CD4-positive, alpha-beta memory T cell (primary cell): ENCODE measurements at places on chromosomes 1 and 21. TPM values are rescaled to one million over a fixed set of nuclear protein-coding genes. Genes with fewer than 3 reads are reported as not detected.
A peak's percentile ranks its signal among the peaks of the same experiment; 100 is the strongest.

DNA sequence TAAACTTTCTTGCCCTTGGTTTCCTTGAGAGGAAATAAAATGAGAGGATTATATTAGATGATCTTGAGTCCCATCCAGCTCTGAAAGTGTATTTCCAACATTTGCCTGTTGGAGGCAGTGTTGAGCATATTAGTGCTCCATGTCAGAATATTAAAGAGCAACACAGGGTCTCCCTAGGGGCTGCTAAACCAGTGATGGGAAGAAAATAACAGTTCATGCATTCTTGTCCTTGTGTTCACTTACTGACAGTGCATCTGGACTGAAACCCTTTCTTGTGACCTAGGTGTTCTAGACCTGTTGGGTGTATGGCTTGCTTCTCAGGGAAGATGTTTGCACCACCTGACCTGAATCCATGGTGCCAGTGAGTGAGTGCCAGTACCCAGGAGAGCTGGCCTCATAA, 124.7 kb upstream of the KIAA0040 start:
- H3K4me3 ChIP-seq: no peak overlapping the region
- no peak overlapping the region for H3K27ac ChIP-seq
- peaks cover 5% of the 10 kb centered on the region for H3K4me1 ChIP-seq
- H3K27me3 ChIP-seq: peaks cover 6% of the 10 kb centered on the region
- H3K36me3 ChIP-seq: no peaks in the 10 kb centered on the region

DNA sequence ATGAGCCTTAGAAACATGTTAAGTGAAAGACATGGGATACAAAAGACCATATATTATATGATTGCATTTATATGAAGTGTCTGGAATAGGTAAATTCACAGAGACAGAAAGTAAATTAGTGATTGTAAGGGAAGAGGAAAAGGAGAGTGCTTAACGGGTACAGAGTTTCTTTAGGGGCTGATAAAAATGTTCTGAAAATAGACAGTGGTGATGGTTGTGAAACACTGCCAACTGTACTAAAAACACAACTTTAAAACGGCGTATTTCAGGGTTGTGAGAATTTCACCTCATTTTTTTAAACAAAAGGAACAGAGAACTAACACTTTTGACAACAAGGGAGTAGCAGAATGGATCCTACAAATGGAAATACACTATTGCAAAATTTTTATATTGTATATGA, 13.4 kb downstream of the COP1 start:
- no peaks in the 10 kb centered on the region for H3K36me3 ChIP-seq
- H3K4me3 ChIP-seq: no peak overlapping the region
- H3K27me3 ChIP-seq: no peaks in the 10 kb centered on the region
- DNase-seq: no peak
- no peak overlapping the region for H3K27ac ChIP-seq

Gene KLHDC7A
- total RNA-seq: not detected

Gene ZNF683
- total RNA-seq: not detected

DNA sequence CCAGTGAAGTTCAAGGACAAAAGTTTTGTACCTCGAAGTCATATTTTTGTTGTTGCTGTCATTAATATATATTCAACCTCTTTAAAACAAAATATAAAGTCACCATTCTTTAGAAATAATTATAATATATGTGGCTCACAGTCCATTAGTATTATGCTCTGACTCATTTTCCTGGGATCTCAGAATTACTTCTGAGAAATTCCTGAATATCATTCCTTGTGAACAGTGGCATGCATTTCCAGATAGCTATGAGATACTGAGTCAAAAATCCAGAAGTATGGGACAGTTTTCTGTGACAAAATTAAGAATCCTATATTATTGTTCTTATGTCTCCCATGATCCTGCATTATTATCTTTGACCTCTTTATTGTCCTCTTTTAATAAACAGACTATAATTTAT, 13.8 kb upstream of the RGS21 start:
- no peaks in the 10 kb centered on the region for H3K27me3 ChIP-seq
- H3K4me1 ChIP-seq: no peaks in the 10 kb centered on the region
- H3K4me3 ChIP-seq: no peak overlapping the region
- H3K36me3 ChIP-seq: no peaks in the 10 kb centered on the region
- H3K27ac ChIP-seq: no peak overlapping the region

Gene DNALI1
- not detected for total RNA-seq

GRCh38 chr1:203351037-203351625, at the start of gene FMOD:
Gene FMOD (minus strand): TSS chr1:203351122. CDS start chr1:203348270, 2,852 bp downstream.
- no peak within 1 kb of the TSS for H3K4me3 ChIP-seq
- no peaks in the 10 kb centered on the region for H3K4me1 ChIP-seq
- DNase-seq: no peak
- no peaks in the 10 kb centered on the region for H3K27me3 ChIP-seq
- no peak within 1 kb of the TSS for H3K27ac ChIP-seq
- H3K36me3 ChIP-seq: no peaks in the 10 kb centered on the region

- H3K27me3 ChIP-seq: no peaks in the 10 kb centered on the region
- H3K36me3 ChIP-seq: no peaks in the 10 kb centered on the region
- no peaks in the 10 kb centered on the region for H3K4me1 ChIP-seq
- H3K4me3 ChIP-seq: no peak overlapping the region
- no peak for DNase-seq
- H3K27ac ChIP-seq: no peak overlapping the region
Observed at GRCh38 chr1:215599418-215600074, 32.4 kb downstream of the KCTD3 start.

GRCh38 chr1:5907386-5907785, 84.8 kb downstream of the NPHP4 start:
- H3K27me3 ChIP-seq: no peaks in the 10 kb centered on the region
- DNase-seq: no peak
- no peak overlapping the region for H3K27ac ChIP-seq
- H3K4me1 ChIP-seq: no peaks in the 10 kb centered on the region
- H3K36me3 ChIP-seq: no peaks in the 10 kb centered on the region

Gene AMY1C
- total RNA-seq: not detected

Gene KRTAP12-2
- not detected for total RNA-seq

Gene FRRS1
- 0.33 TPM for total RNA-seq

Gene CYP4X1
- total RNA-seq: not detected

GRCh38 chr1:195376190-195376589, 1232.0 kb downstream of the KCNT2 start:
- H3K4me3 ChIP-seq: no peak overlapping the region
- H3K27ac ChIP-seq: no peak overlapping the region
- no peaks in the 10 kb centered on the region for H3K36me3 ChIP-seq
- H3K4me1 ChIP-seq: no peaks in the 10 kb centered on the region
- no peak for DNase-seq

Gene FCRL1
- total RNA-seq: not detected

DNA sequence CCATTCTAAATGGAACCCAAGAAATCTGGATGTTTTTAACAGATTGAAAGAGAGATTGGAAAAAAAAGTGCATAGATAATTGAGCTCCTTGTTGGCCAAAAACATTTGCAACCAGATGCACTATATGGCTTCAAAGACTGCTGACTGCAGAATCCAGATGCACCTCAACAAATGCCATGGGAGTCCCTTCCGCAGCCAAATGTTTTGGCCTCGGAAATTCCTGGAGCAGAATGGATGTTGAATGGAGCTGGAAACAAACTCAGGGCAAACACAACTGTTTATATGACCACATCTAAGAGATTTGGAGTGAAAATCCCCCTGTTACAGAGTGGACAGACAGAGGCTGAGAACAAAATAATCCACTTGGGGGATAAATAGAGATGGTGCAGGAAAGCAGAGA, 285.0 kb upstream of the NFIA start:
- H3K4me3 ChIP-seq: no peak overlapping the region
- no peak for DNase-seq
- no peaks in the 10 kb centered on the region for H3K36me3 ChIP-seq
- no peaks in the 10 kb centered on the region for H3K27me3 ChIP-seq
- no peak overlapping the region for H3K27ac ChIP-seq
- no peaks in the 10 kb centered on the region for H3K4me1 ChIP-seq

Gene MLLT11
- 4.9 TPM for total RNA-seq

DNA sequence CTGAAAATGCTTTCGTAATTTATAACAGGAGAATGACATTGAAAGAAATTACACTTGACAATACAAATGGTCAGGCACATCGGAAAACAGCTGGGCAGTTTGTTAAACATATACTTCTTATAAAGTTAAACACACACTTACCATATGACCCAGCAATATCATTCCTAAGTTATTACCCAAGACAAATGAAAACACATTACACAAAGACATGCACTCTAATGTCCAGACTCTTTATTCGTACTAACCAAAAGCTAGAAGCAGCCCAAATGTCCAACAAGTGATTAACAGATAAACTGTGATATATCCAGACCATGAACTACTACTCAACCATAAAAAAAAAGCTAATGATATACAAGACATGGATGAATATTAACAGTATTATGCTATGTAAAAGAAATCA, 8.5 kb downstream of the AKT3 start:
- no peak overlapping the region for H3K4me3 ChIP-seq
- DNase-seq: no peak
- H3K36me3 ChIP-seq: no peaks in the 10 kb centered on the region

GRCh38 chr1:206971029-206971655, 882 bp upstream of the FCAMR start:
- no peak for DNase-seq
- H3K36me3 ChIP-seq: no peaks in the 10 kb centered on the region
- H3K27me3 ChIP-seq: no peaks in the 10 kb centered on the region
- H3K4me1 ChIP-seq: peaks cover 13% of the 10 kb centered on the region
- H3K4me3 ChIP-seq: no peak overlapping the region

DNA sequence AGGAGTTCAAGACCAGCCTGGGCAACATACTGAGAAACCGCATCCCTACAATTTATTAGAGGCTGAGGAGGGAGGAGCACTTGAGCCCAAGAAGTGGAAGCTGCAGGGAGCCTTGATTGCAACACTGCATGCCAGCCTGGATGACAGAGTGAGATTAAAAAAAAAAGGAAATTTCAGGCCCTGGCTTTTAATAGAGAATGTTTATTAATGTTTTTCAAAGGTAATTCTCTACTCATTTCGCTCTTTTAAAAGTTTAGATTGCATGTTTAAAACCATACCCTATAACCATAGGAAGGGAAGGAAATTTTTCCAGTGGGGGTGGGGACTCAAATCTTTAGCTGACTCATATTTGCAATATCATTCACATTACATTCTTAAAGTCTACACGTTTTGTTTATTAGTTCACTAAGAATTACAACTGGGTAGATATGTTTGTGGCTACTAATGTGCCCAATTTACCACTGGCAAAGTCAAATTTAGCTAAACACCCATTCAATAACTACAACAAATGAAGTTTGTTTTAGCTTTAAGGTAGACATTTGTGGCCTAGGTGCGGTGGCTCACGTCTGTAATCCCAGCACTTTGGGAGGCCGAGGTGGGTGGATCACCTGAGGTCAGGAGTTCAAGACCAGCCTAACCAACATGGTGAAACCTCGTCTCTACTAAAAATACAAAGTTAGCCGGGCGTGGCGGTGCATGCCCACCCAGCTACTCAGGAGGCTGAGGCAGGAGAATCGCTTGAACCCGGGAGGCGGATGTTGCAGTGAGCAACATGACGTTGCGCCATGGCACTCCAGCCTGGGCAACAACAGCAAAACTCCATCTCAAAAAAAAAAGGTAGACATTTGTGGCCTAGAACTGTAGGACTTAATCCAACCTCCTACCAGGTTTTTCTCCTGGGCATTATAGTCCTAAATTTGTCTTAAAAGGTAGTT, 5.0 kb downstream of the KDM5B start:
- no peak overlapping the region for H3K27ac ChIP-seq
- no peaks in the 10 kb centered on the region for H3K27me3 ChIP-seq
- DNase-seq: no peak

Gene CLCNKA
- not detected for total RNA-seq

Gene LCE2C
- total RNA-seq: not detected

- H3K27me3 ChIP-seq: no peaks in the 10 kb centered on the region
- H3K4me3 ChIP-seq: no peak overlapping the region
- no peaks in the 10 kb centered on the region for H3K36me3 ChIP-seq
- peak; percentile 54 for DNase-seq
- no peak overlapping the region for H3K27ac ChIP-seq
Observed at GRCh38 chr1:199113265-199113869, 474.5 kb downstream of the PTPRC start.

- no peak overlapping the region for H3K4me3 ChIP-seq
- no peak overlapping the region for H3K27ac ChIP-seq
- no peaks in the 10 kb centered on the region for H3K36me3 ChIP-seq
- no peaks in the 10 kb centered on the region for H3K4me1 ChIP-seq
- DNase-seq: no peak
Observed at GRCh38 chr1:48164571-48164970, 57.9 kb upstream of the SLC5A9 start.

Gene KCNJ9
- not detected for total RNA-seq

Gene CD1E
- total RNA-seq: not detected

Gene SPRR4
- not detected for total RNA-seq

Gene ELAPOR1
- 15.4 TPM for total RNA-seq

- no peak for DNase-seq
- H3K27me3 ChIP-seq: no peaks in the 10 kb centered on the region
- peaks cover 89% of the 10 kb centered on the region for H3K4me1 ChIP-seq
- H3K4me3 ChIP-seq: no peak overlapping the region
Observed at GRCh38 chr1:111506561-111506960, 3.1 kb upstream of the ADORA3 start.

GRCh38 chr1:67429011-67429527, 1.1 kb downstream of the SERBP1 start:
- H3K4me1 ChIP-seq: peaks cover 46% of the 10 kb centered on the region
- peak overlapping the region; percentile 88 for H3K27ac ChIP-seq
- H3K27me3 ChIP-seq: no peaks in the 10 kb centered on the region
- peak overlapping the region; percentile 87 for H3K4me3 ChIP-seq

GRCh38 chr1:61370177-61370912, 288.0 kb downstream of the NFIA start:
- no peaks in the 10 kb centered on the region for H3K4me1 ChIP-seq
- H3K27ac ChIP-seq: no peak overlapping the region
- DNase-seq: no peak
- H3K27me3 ChIP-seq: no peaks in the 10 kb centered on the region
- no peak overlapping the region for H3K4me3 ChIP-seq

DNA sequence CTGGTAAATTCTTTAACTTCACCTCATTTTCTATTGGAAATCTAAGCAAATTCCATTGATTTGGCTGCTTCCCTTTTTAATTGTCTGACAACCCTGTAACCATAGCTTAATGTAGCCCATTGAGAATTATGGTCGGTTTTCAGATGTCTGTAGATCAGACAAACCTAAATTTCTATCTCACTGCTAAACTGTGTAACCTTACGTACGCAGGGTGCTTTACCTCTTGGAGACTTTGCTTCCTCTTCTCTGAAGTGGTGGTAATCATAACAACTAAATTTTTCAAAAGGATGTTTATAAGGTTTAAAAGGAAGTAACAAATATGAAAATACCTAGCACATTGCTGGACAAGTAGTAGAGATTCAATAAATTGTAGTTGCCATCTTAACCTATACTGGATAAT, 25.9 kb downstream of the IFNAR1 start:
- no peaks in the 10 kb centered on the region for H3K27me3 ChIP-seq
- no peak overlapping the region for H3K27ac ChIP-seq
- H3K36me3 ChIP-seq: peaks cover 20% of the 10 kb centered on the region
- no peak overlapping the region for H3K4me3 ChIP-seq
- H3K4me1 ChIP-seq: peaks cover 15% of the 10 kb centered on the region

GRCh38 chr1:183983371-183984105, 54.0 kb downstream of the COLGALT2 start:
- no peak for DNase-seq
- no peaks in the 10 kb centered on the region for H3K36me3 ChIP-seq
- no peak overlapping the region for H3K27ac ChIP-seq
- H3K27me3 ChIP-seq: no peaks in the 10 kb centered on the region
- no peak overlapping the region for H3K4me3 ChIP-seq
- H3K4me1 ChIP-seq: peaks cover 4% of the 10 kb centered on the region
